ENCODE measurements at places on chromosomes 2 and 18. TPM values are rescaled to one million over a fixed set of nuclear protein-coding genes. Genes with fewer than 3 reads are reported as not detected.

The MOGAT1 gene
- polyA plus RNA-seq = 0.27 TPM

- no peak for DNase-seq
Observed at GRCh38 chr2:43826305-43827250, 12.1 kb downstream of the ABCG5 start.

DNA sequence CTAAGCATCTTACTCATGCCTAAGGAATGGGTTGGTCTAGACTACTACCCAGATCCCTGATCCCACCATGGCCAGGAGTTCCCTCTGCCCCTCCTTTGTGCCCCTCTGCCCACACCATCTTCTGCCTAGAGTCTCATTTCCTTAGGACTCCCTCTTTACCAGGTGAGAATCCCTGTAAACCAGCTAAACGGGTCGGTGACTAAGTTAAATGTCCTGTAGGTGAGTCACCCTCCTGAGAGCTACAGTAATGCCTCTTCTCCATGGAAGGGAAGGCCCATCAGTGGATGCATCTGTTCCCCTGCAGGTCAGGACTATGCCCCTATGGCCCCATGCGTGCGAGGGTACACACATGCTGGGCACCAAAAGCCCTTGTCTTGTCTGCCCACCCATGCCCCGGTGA is 25.4 kb downstream of the PTGR3 start:
- DNase-seq = no peak

The CARF gene
- polyA plus RNA-seq = 22.6 TPM

- no peak for DNase-seq
Observed at GRCh38 chr18:59842947-59843346, 56.8 kb upstream of the PMAIP1 start.

The LYPD6B gene
- 37.2 TPM for polyA plus RNA-seq

The CCL20 gene
- 0.48 TPM for polyA plus RNA-seq

GRCh38 chr2:165743442-165743841 is 50.6 kb downstream of the GALNT3 start:
- DNase-seq = no peak

- DNase-seq = no peak
Observed at GRCh38 chr2:46854260-46854659, 61.3 kb downstream of the MCFD2 start.

- no peak for DNase-seq
Observed at GRCh38 chr2:145635706-145636427, 1115.9 kb upstream of the ZEB2 start.

The VIL1 gene
- 23.3 TPM for polyA plus RNA-seq

- no peak for DNase-seq
Observed at GRCh38 chr18:69968039-69968438, 20.4 kb upstream of the CD226 start.

GRCh38 chr2:112277596-112278220 is 2.3 kb downstream of the ZC3H6 start:
- DNase-seq = no peak

DNA sequence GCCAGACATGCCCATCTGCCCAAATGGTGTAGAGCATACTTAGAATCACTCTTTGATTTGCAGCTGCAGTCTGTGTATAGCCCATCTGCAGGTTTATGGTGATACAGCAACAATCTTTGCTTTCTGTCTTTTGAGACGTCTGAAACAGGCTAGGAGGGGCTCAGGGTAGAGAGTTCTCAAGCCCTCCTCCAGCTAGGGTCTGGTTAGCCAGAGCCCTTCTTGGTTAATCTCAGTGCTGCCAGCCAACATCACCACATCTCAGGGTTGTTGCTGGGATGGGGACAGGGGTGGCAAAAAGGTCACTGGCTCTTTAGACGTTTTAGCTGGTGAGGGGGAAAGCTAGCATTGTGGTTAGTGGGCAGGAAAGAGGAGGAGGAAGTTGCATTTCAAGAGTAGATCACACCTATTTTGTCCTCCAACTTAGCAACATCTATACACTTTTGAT is 136.6 kb upstream of the ACAA2 start:
- no peak for DNase-seq

DNA sequence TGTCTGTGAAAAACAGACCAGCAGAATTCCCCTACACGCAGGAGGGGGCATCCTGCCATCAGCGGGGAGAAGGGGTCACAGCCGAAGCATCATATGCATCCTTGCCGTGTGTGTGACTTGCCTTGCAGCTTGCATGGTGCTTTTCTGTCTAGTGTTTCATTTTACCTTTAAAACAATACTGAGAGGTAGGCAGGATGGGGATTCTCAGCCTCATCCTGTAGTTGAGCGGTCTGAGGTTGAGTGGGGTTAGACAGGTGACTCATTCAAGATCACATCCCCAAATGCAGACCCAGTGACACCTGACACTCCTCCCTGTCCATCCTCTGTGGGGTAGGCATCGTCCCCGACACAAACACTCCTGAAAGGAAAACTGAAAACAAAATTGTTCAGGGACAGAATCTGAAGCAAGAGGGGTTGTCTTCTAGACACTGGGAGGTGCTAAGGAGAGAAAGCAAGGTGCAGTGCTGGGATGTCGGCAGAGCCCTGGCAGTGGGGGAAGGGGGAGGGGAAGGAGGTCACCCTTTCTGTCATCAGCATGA is 7.9 kb downstream of the ARL4C start:
- no peak for DNase-seq

- DNase-seq = no peak
Observed at GRCh38 chr2:237278568-237278967, 135.4 kb downstream of the COL6A3 start.

The TUBA4B gene
- polyA plus RNA-seq = 0.75 TPM

The SPATA3 gene
- polyA plus RNA-seq = not detected

The CD226 gene
- 3.4 TPM for polyA plus RNA-seq

DNA sequence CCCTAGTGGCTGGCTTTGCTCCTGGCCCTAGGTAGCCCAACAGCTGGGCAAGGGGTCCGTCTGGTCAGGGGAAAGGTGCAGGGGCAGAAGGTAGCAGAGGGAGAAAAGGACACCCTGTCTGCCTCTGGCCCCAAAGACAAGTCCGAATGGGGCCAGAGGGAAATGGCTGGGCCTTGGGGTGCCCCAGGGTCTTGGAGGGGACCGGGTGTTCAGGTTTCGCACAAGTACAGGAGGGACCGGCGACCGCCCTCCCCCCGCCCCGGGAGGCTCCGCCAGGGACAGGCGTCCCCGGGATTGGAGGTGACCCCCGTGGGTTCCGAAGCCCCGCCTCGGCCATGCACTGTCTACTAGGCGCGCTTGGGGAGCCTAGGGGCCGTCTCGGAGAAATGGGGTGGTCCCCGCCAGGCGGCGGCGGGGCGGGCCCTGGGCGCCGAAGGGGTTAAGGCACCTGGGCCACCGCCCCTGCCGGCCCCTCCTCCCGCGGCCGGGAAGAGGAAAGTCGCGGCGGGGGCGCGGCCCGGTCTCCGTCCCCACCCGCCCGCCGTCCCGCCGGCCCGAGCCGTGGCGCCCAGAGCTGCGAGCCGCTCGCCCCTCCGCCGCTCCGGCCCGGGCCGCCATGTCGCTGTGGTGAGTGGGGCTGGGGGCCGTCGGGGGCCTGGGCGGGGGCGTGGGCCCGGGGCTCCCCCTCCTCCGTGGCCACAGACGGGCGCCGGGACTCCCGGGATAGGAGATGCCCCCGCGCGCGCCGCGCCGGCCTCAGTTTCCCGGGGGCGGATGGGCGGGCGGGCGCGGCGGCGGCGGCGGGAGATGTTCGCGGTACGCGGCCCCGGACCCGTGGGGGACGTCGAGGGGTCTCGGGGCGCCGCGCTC is at the start of gene B3GNT7:
Gene B3GNT7 (plus strand): TSS at position 523 of the 870 bp plus-strand sequence. CDS start 94 bp downstream, at position 617.
- DNase-seq = no peak

GRCh38 chr2:202909394-202910192 is 1.9 kb downstream of the WDR12 start:
- no peak for DNase-seq

All from left kidney (tissue), 8 donors.